Foreskin keratinocyte (primary cell): ENCODE measurements at places on chromosomes 2 and 18. TPM values are rescaled to one million over a fixed set of nuclear protein-coding genes. Genes with fewer than 3 reads are reported as not detected.

Gene FBXO48
- total RNA-seq: 1.6 TPM in 2 replicates

DNA sequence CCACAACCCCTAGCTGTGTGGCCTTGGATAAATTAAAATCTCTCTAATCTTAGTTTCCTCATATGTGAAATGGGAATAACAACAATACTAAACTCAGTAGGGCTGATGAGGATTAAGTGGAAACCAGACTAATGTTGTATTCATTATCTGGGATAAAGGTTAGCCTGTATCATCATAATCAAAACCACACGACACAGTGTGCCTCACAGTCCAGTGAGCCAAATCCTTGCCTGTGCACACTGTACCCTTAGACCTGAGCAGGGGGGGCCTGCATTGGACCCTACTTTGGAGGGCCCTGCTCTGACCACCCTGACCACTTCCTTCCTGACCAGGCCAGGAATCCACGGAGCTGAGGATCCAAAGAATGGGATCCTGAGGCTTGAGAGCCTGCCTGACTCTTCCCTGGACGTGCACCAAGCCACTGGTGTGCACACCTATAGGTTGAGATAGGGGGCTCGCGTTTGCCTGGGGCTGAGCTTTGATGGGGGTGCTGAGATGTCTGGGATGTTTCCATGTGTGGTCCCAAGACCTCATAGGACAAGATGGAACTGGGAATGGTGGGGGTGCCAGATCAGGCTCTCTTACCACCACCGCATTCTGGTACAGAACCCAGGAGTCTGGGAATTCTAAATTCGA lies 69.7 kb downstream of the TGOLN2 start:
- no peak for DNase-seq

Gene ORMDL1
- total RNA-seq: 39.8 and 41.1 TPM in 2 replicates

Gene TMEM127
- total RNA-seq: 24.7 and 26.1 TPM in 2 replicates

GRCh38 chr2:156663757-156664409 lies 227.7 kb downstream of the GPD2 start:
- DNase-seq: no peak

DNA sequence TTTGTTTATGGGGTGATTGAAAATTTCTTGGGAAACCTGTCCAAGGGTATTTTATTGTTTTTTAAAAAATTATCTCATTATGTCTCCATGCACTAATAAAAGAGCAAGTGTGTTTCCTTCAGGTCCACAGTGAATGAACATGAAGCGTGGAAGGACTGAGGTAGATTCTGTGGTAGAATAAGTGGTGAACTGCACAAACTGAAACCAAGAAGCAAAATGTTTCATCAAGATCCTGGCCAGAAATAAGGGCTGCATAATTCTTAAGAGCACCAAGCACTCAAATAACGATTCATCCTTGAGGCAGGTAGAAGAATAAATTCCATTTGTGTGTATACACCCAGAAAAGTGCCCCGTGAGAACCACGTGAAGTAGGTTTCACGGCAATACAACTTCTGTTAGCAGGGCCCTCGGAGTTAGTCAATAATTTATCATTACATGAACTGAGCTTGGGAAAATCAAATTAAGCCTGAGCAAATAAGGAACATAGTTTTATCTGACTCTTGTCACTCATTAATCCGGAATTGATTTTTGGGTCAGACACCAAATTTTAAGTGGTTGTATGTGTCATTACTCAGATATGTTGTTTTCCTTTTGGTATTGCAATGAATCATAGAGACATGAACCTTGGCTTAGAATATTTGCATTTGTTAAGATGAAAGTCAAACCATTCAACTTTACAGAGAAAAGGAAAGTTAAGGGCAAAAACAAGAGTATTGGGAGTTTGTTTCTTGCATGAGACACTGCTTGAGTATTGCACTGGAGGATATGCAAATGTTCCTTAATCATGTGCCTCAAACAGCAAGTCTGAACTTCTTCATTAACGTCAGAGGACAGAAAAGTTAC lies 472.6 kb upstream of the NETO1 start:
- DNase-seq: peak; percentile 80

DNA sequence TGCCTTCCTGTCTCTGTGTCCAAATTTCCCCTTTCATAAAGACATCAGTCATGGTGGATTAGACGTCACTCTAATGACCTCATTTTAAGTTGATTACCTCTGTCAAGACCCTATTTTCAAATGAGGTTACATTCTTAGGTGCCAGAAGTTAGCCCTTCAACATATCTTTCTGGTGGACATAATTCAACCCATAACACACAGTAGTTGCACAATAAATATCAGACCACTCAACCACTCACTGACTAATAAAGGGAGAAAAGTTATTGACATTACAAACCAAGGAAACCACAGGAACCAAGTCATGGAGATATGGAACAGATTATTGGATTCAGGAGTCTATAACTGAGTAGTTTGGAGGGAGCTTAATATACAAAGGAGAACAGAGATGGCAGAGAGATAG lies 377.4 kb upstream of the ACVR2A start:
- DNase-seq: no peak

DNA sequence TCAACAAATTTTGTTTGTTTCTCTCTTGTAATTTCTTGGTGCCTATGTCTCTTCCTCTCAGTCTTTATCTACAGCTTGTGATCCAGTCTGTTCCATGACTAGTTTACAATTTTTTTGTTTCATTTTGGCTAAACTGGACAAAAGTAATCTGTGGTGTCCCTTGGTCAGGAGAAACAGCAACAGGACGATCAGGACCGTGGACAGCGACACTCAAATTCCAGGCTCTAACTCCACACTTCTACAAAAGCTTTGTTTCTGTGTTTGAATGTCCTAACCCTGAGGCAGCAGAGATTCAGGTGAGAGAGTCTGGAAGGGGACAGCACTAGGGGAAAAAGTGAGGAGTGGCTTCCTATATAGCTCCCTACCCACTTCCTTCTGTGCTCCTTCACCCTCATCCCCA lies 593.3 kb upstream of the FANCL start:
- DNase-seq: no peak

DNA sequence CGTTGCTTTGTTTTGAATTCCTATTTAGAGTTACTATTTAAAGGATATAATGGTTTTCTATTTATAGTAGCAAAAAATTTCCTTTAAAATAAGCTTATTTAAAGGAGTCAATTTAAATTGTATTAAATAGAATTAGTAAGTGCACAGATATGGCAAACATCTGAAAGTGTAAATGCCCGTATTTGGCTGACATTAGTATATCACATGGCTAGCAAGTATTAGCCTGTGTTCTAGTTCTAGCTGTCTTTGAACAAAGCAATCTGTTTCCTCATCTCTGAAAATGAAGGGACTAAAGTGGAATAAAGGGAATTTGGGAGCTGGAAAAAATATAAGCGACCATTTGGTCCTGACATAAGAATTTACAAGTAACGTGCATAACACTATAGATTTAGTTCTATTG lies 32.2 kb downstream of the PELI1 start:
- no peak for DNase-seq

DNA sequence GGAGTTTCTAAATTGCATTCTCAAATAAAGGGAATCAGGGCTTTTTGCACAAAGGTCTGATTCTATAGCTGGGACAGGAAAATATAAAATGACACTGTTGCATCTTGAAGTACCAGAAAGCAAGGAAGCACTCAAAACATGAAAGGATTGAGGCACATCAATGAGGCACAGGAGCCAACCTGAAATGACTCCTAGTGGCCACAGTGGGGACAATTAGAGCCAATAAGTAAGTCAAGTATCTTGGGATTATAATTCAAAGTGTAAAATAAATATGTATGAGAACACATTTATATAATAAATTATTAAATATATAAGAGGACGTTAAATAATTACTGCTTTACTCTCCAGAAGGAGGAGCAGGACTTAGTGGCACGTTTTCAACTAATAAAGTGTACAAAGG lies 1259.5 kb upstream of the CDH2 start:
- no peak for DNase-seq

Gene CIB4
- total RNA-seq: not detected in 2 replicates

GRCh38 chr2:84900971-84901370 lies 4.5 kb upstream of the TMSB10 start:
- DNase-seq: no peak

DNA sequence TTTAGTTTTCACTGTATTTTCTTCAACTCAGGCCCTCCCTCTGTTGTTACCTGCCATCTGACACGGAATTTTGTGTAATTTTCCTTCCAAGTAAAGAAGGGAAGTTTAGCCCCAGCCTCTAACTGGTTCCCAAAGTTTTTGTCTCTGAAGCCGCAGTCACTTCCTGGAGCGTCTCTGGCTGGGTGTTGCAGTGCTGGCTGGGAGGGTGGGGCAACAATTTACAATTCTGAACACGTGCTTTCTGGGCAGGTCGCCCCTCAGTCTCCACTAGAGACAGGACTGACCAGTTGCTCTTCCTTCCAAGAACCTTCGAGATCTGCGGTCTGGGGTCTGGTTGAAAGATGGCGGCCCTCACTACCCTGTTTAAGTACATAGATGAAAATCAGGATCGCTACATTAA lies 3.5 kb downstream of the CNDP2 start:
- peak; percentile 52 for DNase-seq

Gene CNGA3
- total RNA-seq: not detected in 2 replicates

- no peak for DNase-seq
Measured at GRCh38 chr2:96102596-96103186, 13.7 kb downstream of the ADRA2B start.

Gene HJURP
- total RNA-seq: 40.1 and 45.8 TPM in 2 replicates

DNA sequence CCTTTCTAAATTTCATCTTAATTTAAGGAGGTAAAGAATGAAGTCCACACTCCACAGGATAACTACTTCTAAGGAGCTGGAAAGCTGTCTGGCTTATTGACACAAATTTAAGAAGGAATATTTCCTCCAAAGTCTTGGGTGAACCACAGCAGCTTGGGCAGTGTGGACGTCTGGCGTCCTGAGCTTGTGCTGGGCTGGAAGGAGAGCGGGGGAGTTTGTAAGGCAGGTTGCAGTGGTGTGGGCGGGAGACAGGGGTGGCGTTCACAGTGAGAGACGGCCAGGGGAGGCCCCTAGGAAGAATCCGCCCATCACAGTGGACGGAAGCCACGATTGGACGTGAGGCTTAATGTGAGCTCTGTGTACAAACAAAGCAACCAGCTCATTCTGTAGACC lies 25.7 kb downstream of the ADI1 start:
- no peak for DNase-seq

DNA sequence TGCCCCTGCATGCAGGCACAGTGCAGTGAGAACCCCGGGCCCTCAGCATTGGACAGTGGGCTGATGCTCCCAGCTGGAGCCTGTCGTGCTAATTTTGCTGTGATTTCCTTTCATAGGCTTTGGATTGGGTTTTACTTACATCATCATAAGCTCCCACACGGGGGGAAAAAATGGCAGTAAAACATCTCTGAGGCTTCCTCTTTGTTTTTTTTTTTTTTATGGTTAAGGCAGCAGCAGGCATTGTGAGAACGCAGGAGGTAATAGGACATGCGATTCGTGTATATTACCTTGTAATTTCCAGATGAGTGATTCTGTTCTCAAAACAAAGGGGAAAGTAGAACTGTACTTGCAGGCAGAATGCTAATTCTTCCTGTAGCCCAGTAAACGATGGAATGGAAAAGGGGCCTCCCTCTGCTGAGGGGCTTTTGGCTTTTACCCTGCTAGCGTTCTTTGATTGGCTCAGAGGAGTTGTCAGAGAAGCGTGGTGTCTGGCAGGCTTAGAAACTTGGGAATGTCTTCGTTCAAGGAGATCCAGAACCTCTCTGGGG lies 89.7 kb downstream of the NPAS2 start:
- no peak for DNase-seq

DNA sequence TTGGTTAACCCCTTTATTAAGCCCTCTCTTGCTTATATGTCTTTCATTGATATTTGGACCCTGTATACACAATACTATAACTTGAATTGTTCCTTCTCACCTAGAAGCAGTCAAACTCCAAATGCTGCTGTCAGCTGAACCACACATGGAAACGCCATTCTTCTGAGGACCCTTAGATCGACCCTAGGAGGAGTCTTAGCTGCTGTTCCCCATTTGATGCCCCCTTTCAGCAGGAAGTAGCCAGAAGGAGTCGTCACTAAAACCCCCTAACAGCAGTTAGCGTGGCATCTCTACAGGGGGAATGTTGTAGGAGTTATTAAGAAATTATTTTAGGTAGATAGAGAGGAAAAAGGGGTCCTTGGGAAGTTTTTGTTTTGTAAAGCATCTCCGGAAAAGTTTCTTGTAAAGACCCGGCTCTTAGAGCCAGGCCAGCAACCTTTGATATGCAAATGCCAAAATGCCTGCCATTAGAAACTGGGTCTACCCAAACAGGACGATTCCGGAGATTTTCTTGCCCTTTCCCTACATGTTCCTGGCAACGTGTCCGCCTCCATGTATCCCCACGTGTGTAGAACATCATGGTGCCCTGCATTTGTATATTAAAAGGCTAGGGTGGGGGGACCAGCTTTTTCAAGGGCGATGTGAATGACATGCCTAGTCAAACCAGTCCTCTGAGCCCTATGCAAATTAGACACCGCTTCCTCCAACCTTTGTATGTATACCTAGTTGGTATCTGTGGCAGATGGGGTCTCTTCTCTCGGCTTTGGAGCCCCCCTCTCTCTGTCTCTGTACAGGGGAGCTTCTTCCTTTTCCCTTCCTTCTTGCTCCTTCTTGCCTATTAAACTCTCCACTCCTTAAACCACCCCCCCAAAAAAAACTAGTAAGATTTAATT lies 638.4 kb upstream of the POU3F3 start:
- no peak for DNase-seq

DNA sequence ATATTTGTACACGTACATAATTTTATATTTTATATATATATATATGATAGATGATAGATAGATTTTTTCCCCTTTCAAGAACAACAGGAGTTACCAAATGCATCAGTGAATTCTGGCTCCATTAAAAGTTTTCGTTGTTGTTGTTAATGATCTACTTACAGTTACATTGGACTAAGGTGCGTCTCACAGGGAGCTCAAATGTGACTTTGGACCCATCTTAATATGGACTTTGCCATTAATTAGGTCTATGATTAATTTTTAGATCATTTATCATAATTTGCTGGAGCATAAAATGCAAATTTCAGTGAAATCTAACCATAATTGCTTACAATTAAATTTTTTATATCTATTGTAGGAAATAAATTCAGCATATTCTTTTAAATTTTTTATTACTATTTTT lies 261.6 kb downstream of the NRXN1 start:
- no peak for DNase-seq

DNA sequence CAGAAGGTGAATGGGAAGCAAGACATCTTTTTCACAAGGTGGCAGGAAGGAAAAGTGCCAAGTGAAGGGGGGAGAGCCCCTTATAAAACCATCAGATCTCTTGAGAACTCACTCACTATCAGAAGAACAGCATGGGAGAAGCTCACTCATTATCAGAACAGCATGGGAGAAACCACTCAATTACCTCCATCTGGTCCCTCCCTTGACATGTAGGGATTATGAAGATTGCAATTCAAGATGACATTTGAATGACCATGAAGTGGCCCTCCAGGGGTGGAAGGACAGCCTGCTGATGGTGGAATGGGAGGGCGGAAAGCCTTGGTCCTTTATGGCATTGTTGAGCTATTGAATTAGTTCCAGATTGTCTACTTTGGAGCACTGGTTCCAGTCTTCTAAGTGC lies 413.0 kb upstream of the MEX3C start:
- DNase-seq: no peak

- DNase-seq: no peak
Measured at GRCh38 chr2:109280804-109281203, 151.8 kb downstream of the SH3RF3 start.
